ENCODE measurements at places on chromosomes 4 and X.

GRCh38 chr4:145390571-145390970 is 91.1 kb upstream of the SMAD1 start:
- no peak for DNase-seq

DNA sequence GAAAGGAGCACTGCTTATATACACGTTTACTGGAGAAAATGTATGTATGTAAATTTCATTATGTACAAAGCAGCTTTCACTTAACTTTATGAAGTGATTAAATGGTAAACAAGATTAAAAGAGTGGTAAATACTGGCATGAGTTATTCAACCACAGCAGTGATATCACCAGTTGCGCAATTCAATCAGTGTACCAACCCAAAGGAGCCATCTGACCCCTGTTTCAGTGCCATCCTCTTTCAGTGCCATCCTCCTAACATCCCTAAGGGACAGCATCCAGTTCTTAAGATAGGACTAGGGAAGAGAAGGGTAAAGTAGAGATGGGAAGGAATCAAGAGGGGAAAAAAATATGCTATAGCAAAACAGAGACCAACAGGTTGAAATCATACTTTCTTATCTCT is 16.2 kb downstream of the HPF1 start:
- DNase-seq = no peak

GRCh38 chr4:169040559-169041261 is 30.7 kb upstream of the CBR4 start:
- no peak for DNase-seq

DNA sequence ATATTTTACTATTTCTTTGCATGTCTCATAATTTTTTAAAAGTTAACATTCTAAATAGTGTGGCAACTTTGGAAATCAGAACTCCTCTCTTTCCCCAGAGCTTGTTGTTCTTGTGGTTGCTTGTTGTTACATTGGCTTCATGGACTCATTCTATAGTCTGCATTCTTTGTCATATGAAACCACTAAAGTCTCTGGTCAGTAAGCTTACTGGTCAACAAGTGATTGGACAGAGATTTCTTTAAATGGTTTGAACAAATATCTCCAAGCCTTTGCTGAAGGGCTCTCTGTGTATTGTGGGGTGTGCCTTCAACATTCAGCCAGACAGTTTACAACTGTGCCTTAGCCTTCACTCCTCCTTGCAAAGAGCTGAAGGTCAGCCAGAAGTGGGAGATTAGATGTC is 147.2 kb downstream of the OPHN1 start:
- no peak for DNase-seq

DNA sequence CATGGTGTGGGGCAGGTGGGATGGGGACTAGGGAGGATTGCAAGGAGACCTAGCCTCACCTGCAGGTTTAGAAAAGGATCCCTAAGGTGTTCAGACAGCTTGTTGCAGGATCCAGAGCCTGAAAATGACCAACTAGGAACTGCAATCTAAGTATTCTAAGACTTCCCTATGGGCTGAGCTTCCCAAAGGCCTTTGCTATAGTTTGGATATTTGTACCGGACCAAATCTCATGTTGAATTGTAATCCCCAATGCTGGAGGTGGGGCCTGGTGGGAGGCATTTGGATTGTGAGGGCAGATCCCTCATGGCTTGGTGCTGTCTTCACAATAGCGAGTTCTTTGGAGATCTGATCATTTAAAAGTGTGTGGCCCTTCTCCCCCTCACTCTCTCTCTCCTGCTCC is 52.1 kb downstream of the GPC3 start:
- DNase-seq = no peak

DNA sequence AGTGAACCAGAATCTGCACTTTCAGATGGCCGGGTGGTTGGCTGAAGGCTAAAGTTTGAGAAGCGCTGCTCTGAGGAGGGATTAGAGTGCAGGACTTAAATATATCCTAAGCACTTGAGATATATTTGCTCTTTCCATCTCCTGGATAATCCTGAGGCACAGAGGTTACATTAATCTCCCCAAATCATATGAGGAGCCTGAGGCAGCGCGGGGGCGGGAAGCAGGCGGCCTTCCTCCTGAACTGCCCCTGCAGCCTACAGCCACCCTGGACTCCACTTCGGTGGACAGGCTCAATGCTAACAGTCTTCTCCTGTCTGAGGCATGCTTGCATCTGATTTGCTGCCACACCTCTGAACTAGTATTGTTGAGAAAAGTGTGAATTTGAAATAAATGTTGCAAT is 72.5 kb downstream of the AFAP1 start:
- DNase-seq = no peak

- no peak for DNase-seq
These were observed 10.9 kb downstream of the DLG3 start for GRCh38 chrX:70455366-70456202.

GRCh38 chrX:87664381-87664780 is 146.8 kb downstream of the KLHL4 start:
- DNase-seq = no peak

DNA sequence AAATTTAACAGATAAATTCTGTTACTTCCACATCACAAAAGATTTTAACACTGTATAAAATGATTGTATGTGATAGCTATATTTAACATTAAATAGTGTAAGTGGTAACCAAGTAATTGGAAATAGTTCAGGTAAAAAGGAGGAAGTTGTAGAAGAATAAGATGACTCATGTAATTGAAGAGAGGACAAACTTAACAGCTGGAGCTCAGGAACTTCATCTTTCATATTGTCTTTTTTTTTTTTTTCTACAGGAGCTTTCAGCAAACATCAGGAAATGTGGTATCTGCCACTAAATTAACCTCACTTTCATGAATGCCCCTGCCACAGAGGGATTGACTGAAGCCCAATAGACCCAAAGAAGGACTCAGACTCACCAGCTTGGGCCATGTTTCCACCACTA is 188.4 kb upstream of the VEGFC start:
- DNase-seq = no peak

Data from stimulated activated CD8-positive, alpha-beta memory T cell treated with anti-CD3 and anti-CD28 coated beads, Interleukin-12 subunit alpha, Interleukin-12 subunit beta, amount 100 ng/mL, for 1 hour (primary cell).